ENCODE measurements at places on chromosomes 1 and 21.

DNA sequence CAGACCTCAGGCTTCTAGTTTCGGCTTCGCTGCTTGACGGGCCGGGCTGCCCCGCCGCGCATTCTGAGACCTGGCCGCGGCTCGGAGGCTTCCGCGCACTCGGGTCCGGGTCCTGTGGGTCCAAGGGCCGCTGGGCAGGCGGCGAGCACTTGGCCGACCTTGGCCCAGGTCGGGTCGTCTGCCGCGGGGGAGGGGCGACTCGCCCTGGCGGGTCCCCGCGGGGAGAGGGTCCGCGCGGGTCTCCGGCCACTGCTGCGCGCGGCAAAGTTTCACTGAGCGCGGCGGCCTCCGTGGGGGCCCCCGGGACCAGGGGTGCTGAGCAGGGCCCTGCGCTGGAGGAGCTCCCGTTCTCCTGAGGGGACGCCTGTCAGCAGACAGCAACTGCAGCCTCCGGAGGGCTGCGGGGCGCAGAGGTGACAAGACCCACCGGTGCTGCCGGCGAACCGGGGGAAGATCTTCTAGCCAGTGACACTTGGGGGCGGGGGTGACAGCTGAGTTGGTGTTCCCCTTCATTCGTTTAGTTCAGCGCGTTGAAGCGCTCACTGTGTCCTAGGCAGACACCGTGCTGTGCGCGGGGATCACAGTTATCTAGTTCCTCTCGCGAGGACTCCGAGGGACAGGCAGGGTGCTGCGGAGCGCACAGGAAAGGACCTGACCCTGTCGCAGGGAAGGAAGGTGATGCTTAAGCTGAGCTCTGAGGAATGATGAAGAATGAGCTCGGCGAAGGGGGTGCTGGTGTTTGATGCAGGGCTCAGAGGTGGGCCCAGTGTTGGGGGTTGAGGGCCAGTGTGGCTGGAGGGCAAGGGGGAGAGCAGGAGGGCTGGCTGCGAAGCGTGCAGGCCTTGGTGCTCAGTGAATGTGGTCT, 725 bp downstream of the MTFR1L start:
- DNase-seq: no peak

- no peak for DNase-seq
These were observed 20.7 kb downstream of the PHC2 start for GRCh38 chr1:33410091-33410701.

GRCh38 chr1:63821091-63822005, 47.5 kb downstream of the ROR1 start:
- DNase-seq: no peak

DNA sequence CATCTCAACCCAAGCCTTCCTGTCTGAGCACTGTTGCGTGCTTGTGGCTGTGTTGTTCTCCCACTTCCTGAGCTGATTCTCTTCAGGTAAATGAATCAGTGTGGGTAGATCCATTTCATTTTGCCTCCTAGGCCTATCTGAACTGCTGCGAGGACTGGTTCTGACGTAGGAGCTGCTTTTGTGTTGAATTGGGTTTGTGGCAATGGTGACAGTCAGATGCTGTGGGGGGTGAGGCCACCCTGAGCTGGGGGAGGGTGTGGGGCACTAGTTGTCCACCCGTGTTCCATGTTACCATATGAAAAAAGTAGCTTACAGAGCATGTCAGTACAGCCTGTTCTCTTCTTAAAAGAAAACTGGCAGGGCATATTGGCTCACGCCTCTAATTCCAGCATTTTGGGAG, 81.5 kb downstream of the MRPS6 start:
- DNase-seq: no peak

DNA sequence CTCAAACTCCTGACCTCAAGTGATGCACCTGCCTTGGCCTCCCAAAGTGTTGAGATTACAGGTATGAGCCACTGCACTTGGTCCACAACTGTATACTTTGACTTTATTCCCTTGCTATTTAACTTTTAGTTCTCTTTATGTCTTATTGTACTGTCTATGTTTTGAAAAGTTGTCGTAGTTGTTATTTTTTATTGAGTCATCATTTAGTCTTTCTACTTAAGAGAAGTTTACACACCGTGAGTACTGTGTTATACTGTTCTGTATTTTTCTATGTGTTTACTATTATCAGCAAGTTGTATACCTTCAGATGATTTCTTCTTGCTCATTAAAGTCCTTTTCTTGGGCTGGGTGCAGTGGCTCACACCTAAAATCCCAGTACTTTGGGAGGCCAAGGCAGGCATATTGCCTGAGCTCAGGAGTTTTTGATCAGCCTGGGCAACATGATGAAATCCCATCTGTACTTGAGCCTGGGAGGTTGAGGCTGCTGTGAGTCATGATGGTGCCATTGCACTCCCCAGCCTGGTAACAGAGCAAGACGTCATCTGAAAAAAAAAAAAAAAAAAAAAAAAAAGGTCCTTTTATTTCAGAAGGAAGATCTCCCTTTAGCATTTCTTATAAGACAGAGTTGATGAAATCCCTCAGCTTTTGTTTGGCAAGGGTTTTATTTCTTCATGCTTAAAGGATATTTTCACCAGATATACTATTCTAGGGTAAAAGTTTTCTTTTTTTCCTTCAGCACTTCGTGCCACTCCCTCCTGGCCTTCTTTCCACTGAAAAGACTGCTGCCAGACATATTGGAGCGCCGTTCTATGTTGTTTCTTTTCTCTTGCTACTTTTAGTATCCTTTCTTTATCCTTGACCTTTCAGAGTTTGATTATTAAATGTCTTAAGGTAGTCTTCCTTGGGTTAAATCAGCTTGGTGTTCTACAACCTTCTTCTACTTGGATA, 47.6 kb downstream of the TNFSF18 start:
- DNase-seq: no peak

DNA sequence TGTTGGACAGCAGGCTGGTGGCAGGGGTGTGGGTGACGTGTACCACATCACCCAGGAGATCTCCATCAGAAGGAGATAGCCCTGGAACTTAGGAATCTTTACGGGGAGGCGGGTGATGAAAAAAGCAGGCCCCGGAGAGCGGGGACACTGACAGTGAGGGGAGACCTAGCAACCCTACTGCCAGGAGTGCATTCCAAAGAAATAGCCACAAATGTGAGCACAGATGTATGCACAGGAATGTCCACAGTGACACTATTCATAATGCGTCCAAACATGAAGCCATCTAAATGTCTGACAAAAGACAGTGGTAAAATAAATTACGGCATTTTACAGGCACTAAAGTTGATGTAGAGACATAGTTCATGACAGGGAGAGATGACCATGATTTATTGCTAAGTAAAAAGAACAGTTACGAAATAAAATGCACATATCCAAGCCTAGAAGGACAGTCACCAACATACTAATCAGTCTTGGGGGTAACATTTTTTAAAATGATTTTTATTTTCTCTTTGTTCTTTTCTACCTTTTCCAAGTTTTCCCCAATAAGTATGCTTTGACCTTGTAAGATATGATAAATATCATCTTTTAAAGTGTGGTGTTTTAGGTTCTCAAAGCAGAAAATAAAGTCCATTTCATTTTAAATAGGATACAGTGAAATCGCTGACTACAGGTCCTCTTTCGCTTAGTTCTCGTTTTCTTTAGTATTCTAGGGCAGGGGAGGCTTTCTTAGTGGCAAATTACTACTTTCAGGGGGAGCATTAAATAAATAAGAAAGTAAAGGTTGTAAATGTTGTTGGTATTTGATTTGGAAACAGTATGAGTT, 21.3 kb downstream of the CD247 start:
- DNase-seq: no peak

DNA sequence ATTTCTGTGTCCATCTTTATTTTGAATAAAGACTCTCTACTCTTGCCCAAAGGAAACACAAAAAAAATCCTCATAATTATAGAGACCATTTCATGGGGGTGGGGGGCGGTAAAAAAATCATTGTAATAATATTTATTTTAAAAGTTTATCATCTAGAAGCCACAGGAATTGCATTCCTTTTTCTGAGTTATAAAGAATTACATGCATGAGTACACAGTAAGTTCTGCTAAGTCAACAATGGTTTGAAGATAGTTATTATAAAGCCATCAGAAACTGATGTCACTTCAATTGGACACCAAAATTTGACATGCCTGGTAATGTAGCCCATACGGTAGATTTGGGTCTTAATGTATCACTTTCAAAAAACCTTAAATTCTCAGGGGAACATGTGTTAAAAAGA, 478.1 kb upstream of the NR5A2 start:
- DNase-seq: no peak

DNA sequence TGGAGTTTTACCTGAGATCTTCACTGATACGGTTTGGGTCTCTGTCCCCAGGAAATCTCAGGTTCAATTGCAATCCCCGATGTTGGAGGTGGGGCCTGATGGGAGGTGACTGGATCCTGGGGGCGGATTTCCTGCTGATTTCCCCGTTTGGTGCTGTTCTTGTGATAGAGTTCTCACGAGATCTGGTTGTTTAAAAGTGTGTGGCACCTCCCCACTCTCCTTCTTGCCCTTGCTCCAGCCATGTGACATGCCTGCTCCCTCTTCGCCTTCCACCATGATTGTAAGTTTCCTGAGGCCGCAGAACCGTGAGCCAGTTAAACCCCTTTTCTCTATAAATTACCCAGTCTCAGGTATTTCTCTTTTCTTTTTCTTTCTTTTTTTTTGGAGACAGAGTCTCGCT, 126.4 kb upstream of the SLC45A1 start:
- no peak for DNase-seq

DNA sequence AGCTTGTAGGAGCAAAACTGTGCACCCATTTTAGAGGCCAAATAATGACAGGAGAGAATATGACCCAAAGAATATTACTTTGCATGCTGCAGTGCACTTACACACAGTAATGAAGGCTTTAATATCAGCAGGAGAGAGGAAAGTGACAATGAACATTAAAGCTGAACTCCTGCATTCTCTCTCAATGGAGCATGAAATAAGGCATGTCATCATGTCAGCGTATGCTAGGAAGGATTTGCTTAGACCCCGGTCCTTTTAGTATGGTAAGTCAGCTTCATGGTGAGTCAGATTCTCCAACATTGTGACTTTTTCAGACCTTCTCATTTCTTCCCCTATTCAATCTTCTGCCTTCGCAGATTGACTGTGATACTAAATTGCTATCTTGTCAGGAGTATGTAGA, 210.7 kb upstream of the TMPRSS15 start:
- no peak for DNase-seq

GRCh38 chr21:26210614-26211013, 40.0 kb upstream of the APP start:
- DNase-seq: no peak

- DNase-seq: no peak
These were observed 29.6 kb downstream of the NVL start for GRCh38 chr1:224300346-224300745.

DNA sequence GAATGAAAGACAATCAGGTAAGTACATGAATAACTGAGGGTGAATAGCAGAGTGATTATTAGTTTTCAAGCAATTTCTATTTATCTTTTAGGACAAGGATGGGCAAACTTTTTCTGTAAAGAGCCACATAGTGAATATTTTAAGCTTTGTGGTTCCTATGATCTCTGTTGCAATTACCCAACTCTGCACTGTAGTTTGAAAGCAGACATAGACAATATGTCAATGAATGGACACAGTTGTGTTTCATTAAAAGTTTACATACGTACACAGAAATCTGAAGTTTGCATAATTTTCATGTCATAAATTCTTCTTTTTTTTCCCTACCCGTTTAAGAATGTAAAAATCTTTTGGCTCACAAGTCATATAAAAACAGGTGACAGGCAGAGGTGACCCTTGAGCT, 71.4 kb downstream of the ZNF281 start:
- no peak for DNase-seq

DNA sequence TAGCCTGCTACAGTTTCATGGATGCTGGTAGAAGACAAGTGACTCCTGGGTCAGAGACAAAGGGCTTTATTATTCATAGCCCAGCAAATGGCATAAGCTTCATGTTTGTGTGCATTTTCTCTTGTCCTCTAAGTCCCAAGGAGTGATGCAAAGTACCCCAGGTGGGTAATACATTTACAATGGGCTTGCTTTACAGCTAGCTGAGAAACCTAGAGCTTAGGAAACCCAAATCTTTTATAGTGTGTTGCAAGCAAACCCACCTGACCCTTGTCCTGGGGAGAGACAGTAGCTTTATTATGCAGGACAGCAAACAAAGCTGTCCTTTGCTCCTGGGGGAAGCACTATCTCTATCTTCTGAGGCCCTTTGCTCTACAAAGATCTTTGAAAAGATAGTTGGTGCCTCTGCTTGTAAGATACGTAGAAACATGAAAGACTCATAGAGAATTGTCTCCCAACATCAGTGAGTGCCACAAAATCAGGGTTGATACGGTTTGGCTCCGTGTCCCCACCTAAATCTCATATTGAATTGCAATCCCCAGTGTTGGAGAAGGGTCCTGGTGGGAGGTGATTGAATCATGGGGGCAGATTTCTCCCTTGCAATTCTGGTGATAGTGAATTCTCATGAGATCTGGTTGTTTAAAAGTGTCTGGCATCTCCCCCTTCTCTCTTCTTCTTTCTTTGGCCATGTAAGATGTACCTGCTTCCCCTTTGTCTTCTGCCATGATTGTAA, 315.8 kb upstream of the USP24 start:
- no peak for DNase-seq

DNA sequence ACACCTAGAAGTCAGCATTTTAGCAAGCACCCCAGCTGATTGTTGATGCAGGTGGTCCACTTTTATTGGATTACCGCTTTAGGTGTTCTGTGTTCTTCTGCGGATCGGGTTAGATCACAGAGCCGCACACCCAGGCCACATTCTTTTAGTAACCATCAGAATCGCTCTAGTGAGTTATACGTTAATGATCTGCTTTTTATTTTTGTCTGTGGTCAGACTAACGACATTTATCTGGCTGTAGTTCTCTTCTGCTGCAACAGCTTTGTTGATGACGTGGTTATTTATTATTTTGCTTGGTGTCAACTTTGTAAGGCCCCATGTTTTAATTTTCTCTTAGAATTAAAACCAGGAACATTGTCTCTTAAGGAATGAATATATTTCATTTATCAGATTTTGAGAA, 18.2 kb downstream of the SCCPDH start:
- no peak for DNase-seq

- DNase-seq: no peak
These were observed 47.6 kb upstream of the HOOK1 start for GRCh38 chr1:59767119-59767518.

- DNase-seq: no peak
These were observed 13.7 kb downstream of the ACTRT2 start for GRCh38 chr1:3034728-3035562.
